ENCODE measurements at places on chromosomes 6 and 20.
A peak's percentile ranks its signal among the peaks of the same experiment; 100 is the strongest.

- no peak for DNase-seq
Observed at GRCh38 chr6:169236988-169237387, 16.7 kb downstream of the THBS2 start.

DNA sequence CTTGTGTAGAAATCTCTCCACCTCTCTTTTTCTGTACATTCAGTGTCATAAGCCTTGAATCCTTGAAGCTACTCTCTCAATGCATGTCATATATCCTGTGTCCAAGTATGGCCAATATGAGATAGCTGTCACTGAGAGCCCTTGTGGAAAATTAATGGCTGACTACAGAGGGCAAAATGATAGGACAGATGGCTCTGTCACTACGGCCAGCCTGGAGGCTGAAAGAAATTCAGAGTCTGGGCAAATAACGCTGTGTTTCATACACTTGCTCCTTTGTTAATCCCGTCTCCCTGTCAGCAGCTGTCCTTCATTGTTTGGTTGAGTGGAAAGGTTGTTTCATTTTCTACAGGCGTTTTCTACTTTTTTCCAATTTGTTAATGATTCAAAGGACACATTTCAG lies 70.4 kb upstream of the VGLL2 start:
- no peak for DNase-seq

DNA sequence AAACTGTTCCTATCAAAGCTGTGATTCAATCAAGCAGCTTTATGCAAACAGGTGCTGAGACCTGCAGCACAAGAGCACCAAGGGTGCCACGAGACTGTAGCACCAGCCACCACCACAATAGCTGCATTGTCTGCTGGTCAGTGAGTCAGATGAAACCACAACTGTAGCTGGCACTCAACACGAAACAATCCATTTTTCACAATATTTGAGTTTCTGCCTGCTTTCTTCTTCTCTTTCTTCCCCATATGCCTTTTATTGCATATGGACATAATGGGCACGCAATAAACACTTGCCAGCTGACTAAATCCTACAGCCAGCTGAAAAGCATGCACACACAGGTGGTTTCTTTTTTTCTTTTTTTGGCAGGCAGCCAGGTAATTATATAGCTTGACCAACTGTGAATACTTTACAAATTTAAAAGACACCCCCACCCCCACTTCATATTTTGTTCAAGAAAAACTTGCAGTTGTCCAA lies 16.6 kb downstream of the SLC2A12 start:
- DNase-seq = no peak

DNA sequence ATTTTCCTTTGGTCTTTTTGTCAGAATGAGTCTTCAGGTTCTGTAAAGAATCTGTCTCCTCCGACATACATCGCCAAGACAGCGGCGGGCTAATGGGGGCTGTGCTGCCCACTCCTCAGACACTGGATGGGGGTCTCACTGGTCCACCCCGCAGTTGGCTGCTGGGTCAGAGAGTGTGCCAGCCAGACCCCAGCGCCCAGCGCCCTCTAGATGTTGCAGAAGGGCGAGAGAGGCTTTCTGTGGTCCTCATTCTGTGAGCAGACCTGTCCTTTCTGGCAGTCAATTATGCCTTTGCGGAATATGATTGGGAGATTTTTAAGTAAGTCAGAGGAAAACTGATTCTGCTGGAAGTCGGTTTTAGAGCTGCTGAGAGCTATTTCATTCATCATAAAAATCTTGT lies 7.8 kb upstream of the CCR6 start:
- DNase-seq = no peak

GRCh38 chr6:49576618-49577017 lies 26.1 kb downstream of the C6orf141 start:
- no peak for DNase-seq

DNA sequence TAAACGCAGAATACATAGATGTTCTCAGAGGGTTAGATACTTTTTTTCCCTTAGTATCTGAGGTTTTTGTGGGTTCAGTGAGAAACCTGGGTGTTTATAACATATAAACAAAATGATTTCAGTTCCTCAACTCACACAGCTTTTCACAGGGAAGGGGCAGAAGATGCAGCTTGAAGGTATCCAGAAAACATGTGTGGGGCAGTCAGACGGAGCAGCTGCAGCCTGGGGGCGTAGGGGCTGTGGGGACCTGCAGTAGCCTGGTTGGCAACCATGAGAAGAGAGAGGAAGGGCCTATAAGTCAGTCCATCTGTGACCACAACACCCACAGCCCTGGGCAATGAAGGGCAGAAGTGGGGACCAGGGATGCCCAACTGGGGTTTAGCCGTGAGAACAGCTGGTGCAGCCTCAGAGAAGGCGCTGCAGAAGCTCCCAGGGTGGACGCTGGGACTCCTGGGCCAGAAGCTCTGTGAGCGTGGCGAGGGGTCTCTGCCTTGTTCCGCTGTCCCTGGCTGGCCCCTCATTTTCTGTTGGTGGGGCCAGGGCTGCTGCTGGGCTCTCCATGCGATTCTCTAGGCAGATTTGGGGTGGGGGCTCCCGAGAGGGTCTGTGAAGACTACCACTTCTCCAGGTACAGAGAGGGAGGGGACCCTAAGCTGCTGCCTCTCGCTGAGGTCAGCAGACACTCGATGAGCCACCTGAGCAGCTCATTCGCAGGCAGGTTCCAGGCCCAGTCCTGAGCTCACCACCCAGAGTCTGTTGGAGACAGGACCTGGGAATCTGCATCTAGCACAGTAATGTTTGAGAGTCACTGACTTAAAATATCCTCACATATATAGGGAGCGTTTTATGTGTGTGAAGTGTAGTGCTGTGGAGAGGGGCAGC lies 181.2 kb downstream of the ZDHHC14 start:
- no peak for DNase-seq

DNA sequence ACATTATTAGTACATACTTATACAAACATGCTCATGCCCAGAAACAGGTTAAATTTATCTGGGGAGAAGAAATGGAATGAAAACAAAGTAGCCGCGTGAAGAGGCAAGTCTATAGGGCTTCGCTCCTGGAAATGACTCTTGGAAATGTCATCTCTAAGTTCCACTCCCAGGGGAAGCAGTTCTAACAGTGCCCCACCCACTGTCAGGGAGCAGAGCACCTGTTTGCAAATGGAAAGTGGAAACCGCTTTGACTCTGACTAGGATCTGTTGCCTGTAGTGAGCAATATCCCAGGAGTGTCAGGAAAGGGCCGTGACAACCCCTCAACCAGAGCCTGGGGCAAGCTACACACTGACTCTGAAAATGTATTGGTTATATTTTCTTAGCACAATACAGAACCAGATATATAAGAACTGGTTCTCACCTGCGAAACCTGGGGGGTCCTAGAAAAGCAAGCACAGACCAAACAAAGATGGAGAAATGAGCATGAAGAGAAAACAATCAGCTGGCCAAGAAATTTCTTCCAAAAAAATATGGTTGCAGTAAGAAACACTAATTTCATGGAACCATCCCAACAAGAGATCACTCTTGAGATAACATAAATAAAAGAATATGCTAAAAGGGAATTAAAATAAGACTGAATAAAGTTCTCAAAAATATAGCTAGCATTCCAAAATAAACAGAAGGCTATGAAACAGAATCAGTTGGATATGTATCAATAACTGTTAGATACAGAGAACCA lies 47.5 kb upstream of the CRISP1 start:
- no peak for DNase-seq

DNA sequence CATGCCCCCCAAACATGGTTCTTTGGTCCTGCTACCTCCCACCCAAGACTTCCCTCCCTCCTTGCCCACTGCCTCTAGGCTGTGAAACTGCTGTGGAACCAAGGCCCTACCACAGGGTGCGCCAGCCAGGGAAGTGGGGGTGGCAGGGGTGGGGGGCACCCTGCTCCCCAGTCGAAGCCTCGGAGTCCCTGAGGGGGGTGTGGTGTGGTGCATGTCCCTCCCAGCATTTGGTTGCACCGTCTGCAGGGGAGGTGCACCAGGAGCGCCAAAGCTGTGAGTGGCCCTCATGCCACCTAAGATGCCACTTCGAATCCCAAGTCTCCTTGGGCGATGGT lies 1.8 kb downstream of the RGS19 start:
- DNase-seq = no peak

- no peak for DNase-seq
Observed at GRCh38 chr20:50344232-50345071, 153.8 kb downstream of the CEBPB start.

GRCh38 chr6:98840996-98841513 lies 6.7 kb downstream of the POU3F2 start:
- no peak for DNase-seq

- peak; percentile 19 for DNase-seq
Observed at GRCh38 chr6:166487148-166487547, 99.3 kb downstream of the RAMACL start.

- no peak for DNase-seq
Observed at GRCh38 chr6:148700047-148700715, 46.6 kb upstream of the UST start.

DNA sequence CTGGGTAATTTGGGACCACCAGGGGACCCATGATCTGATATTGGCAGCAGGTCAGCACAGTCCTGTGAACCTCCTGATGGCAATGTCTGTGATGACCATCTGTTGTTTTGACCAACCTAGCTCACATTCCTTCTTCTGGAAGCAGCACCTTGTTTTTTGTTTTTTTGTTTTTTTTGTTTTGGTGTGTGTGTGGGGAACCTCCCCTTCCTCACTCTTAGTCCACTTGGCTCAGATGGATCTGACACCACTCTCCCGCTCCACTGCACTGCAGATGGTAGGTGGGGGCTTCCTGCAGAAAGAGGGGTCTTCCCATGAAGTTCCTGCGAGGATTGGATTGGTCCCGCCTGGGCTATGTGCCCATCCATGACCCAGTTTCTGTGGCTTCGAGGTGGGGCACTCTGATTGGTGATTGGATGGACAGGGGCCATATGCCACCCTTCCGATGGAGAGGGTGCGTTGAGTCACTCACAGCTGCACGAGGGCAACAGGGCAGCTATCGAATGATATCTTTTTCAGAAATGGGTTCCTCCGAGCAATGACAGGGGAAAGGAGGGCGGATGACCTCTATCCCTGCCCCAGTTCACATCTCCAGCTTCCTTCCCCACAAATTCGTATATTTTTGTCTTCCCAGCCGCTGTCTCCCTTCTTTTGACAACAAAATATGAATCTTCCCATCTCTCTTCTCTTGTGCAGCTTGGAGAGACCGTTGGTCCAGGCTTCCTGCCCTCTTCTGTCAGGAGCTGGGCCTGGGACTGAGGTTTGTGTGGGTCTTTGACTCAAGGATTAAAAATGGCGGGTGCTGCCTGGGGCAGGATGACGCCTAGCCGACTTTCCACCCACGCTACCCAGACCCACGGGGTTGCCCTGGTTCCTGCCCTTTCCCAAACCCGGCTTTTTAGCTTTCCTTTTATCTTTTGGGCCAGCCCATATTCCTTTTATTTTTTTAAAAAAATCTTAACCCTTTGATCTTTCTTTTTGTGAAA lies 132.1 kb upstream of the KCNG1 start:
- DNase-seq = no peak

DNA sequence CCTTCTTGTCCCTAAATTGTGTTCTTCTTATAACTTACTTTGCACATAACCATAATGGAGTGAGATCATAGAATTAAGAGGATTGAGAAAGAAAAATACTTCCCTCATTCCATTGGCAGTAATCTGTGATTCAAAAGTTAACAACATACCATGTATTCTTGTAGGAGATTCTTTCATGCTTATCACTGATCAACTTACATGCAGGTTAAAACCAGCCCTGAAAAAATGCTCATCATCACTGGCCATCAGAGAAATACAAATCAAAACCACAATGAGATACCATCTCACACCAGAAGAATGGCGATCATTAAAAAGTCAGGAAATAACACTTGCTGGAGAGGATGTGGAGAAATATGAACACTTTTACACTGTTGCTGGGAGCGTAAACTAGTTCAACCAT lies 36.5 kb upstream of the GFRAL start:
- no peak for DNase-seq

DNA sequence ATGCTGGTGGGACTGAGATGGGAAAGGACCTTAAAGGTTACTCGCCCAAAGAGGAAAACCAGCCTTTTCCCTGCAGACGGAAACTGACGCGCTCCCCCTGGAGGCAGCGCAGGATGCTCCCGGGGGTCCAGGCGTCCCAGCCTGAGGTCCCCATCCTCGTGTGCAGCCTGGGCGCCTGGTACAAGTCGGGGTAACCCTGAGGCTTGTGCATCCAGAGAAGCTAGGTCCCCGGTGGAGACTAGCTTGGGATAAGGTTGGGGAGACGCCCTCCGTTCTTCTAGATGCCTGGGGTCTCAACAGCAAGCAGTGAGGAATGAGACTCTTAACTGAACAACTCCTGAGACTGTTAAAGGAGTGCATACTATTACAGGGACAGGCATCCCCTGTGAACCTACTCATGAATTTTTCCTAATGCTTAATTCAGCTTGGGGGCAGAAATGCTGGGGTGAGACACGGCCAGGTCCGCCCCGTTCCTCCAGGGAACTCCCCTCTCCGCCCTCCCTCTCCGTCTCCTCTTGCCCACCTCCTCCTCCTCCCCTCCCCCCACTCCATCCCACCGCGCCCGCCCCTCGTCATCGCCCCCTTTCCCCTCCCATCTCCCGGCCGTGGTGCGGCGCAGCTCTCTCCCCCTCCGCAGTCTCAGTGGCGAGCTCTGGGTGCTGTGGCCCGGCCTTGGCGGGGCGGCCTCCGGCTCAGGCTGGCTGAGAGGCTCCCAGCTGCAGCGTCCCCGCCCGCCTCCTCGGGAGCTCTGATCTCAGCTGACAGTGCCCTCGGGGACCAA lies at the start of gene PRSS35:
Gene PRSS35, plus strand, starts transcription at position 634 of the 781 bp plus-strand sequence. CDS start 10,908 bp downstream, outside the sequence.
- peak; percentile 5 for DNase-seq

GRCh38 chr6:89941031-89941762 lies 46.9 kb downstream of the GJA10 start:
- DNase-seq = no peak

DNA sequence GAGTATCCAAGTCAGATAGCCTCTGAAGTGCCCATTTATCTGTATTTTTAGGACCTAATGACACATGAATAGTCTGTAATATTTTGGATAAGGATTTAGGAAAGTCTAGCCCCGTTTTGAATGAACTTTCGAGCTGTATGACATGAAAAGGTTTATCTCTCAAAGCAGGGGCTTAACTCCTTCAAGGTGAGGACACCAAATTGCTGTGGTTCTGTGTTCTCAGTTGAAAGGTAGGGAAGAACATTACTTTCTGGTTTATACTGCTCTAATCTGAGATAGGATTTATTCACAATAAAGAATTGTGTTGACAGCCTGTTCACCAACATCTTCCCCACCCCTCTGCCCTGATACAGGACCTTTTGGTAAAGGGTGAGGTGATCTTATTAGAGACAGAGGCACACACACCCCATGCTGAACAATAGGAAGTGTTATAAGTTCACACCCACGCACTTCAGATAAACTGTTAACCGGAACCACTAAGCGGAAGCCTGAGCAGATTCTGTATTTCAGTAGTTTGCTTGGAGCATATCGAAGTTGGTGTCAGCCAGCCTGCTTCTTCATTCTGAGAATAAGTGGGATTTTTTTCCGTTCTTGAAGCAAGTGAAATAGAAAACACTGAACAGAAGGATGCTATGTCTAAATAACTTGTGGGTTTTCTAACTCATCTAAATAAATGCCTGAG lies 223.3 kb downstream of the TMEM242 start:
- peak; percentile 46 for DNase-seq

- no peak for DNase-seq
Observed at GRCh38 chr6:9515633-9516606, 899.0 kb downstream of the TFAP2A start.

GRCh38 chr6:137334884-137335283 lies 115.7 kb upstream of the IFNGR1 start:
- DNase-seq = no peak

- DNase-seq = no peak
Observed at GRCh38 chr6:43796903-43797890, 27.2 kb downstream of the VEGFA start.

GRCh38 chr6:17899491-17899890 lies 87.9 kb downstream of the KIF13A start:
- no peak for DNase-seq

GRCh38 chr20:36663031-36663430 lies 17.0 kb upstream of the SLA2 start:
- DNase-seq = no peak

- no peak for DNase-seq
Observed at GRCh38 chr20:2973574-2973973, 69.8 kb upstream of the GNRH2 start.
